ENCODE measurements at places on chromosomes 1 and 21.

- DNase-seq = no peak
Measured at GRCh38 chr1:21123287-21123948, 53.3 kb downstream of the EIF4G3 start.

DNA sequence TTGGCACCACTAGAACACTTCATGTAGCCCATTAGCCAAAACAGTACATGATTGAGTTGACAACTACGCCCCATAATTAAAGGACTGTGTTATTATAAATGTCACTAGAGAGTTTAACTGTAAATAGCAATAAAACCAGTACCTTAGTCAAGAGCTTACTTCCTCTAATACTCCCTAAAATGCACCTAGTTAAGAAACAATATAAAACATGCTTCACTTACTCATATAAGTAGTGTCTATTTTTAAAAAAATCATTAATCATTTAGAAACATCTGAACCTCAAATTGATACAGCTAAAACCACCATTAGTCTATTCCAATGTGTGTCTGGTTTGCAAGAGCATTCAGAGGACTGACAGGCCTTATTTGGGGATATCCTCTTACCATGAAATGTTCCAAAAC, 25.3 kb downstream of the PTP4A2 start:
- DNase-seq = peak; percentile 65

GRCh38 chr1:108627256-108627655, 33.6 kb downstream of the HENMT1 start:
- DNase-seq = no peak

- no peak for DNase-seq
Measured at GRCh38 chr1:235325139-235325538, 2.8 kb downstream of the ARID4B start.

- peak; percentile 61 for DNase-seq
Measured at GRCh38 chr1:246753670-246754535, 29.7 kb downstream of the SCCPDH start.

DNA sequence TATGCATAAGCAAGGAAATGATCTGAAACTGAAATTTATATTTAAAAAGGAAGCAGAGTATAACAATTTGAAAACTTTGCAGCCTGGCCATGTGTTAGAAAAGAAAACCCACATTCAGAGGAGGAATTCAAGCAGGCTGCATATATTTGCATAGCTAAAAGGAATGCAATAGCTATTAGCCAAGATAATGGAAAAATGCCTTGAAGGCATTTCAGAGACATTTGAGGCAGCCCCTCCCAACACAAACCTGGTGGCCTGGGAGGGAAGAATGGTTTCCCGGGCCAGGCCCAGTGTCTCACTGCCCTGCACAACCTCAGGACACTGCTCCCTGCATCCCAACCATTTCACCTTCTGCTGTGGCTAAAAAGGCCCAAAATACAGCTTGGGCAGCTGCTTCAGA, 136.8 kb downstream of the TYW3 start:
- no peak for DNase-seq

DNA sequence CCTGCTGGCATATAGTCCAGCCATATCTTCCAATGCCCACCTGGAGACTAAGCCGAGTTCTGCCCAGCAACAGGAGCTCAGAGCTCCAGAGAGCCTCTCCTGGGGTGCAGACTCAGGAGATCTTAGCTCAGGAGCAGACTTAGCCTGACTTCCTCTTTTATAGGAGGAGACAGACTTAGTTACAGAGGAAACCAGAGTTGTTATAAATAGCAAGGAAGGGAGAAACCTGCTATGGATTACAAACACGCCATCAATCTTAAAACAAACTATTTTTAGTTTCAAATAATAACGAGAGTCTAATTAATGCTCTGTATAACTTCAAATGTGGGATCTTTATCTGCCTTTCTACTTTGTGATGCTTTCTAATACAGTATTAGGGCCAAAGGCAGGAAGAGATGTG, 3.3 kb upstream of the KIF21B start:
- no peak for DNase-seq

DNA sequence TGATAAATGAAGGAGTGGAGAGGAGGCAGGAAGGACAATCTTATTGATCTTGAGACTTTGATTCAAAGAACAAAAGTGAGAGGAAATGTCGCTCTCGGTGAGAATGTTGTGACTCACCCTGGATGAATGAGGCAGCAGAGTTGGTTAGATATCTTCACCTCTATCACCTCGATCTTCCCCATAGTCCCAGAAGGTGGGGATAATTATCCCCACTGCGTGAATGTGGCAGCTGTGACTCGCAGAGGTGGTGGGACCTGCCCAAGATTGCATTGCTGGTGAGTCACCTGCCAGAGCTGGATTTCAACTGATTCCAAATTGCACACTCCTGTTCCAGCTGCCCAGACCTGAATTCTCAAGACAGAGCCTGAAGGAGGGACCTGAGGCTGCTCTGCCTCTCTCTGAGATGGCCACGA, 105.0 kb downstream of the MATN1 start:
- peak; percentile 1 for DNase-seq

DNA sequence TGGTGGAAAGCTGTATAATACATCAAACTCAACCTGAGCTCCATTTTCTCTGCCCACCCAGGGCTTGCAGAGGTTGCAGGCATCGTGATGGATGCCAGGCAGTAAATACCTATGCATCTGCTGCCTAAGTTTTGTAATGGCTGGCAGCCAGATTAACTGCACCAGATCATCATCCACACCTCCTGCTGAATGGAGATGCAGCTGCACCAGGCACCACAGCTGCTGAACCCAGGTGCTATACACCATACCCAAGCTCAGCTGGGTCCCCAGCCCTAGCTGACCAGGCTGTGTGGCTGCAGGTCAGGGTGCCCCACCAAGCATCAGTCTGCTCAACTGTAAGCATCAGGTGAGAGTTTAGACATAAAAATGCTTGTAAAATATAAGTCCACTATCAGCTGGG, 6.7 kb upstream of the SNAPIN start:
- DNase-seq = no peak

DNA sequence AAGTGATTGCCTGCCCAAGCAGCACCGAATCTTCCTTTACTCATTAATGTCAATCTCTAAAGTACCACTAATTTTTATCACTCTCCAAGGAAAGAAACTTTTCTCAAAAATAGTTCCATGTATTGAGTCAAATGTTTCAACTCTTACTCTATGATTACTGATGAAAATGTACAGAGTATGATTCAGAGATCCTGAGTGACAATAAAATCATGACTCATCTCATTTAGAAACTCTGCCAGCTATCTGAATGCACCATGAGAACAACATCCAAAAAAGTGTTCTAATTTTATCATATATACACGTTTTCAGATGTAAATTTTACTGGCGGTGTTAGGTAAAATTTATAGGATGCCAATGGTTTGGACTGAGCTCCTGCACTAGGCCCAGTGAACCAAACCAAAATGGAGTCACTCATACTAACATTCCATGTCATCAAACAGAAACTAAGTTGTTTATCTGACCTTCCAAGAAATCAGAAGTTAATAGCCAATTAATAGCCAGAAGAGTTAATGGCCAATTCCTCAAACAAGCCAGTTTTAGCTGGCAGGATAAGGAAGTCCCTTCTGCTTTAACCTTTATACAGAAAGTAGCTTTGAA, 22.6 kb downstream of the PLPPR5 start:
- DNase-seq = no peak

- DNase-seq = no peak
Measured at GRCh38 chr1:67748630-67749029, 63.6 kb downstream of the GADD45A start.

- DNase-seq = no peak
Measured at GRCh38 chr1:165494949-165495857, 48.6 kb upstream of the LRRC52 start.

GRCh38 chr1:178036090-178036489, 57.8 kb upstream of the RASAL2 start:
- DNase-seq = no peak

DNA sequence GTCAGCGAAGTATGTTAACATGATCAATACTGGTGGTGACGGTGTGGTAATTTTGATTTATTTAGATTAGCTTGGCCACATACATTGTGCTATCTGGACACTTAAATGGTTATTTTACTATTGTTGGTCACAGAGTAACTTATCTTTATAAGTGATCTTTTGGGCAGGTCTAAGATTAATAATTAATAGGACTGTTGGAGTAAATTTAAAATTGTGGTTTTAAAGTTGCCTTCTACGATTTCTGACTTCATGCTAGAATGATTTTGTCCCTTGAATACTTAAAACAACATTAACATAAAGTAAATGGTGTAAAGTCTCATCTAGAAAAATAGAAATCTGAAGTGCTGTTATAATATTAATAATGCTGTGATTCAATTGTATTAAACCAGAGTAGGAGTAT, 14.7 kb downstream of the SRRM1 start:
- no peak for DNase-seq

- peak; percentile 68 for DNase-seq
Measured at GRCh38 chr1:39919545-39919944, 17.8 kb upstream of the MYCL start.

DNA sequence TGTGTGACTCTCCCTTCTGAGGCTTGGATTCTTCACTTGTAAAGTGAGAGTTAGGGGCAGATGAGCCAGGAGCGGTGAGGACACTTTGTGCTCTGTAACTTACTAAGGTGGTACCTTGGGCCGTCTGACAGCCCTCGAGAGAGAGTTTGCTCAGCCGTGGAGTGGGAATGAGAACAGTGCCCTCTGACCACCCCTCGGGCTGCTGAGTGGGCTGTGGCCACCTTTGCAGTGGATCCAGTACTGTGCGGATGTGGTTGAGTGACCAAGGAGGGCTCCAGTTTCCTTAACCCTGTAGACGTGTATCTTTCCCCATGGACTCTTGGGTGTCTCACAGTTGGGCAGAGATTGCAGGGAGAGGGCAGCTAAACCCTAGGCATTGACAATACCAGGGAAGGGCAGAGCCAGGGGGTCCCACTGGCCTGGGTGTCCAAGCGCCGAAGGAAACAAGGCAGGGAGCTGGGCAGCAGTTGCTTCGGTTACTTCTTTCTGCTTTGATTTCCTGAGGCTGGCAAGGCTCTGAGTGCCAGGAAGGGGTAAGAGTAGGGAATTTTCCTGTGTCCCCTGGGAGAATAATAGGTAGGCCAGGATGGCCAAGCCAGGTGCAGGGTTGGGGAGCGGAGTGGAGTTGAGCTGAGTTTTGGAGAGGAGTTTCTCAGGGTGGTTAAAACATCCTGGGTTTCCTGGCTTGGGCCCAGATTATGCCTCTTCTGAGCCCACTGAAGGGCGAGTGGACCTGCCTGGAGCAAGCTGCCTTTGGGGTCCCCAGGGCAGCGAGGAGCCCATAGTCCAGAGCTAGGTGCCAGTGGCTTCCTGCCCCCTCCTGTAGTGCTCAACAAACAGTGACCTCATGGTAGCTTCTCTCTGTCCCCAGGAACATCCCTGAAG, 27.6 kb downstream of the HMGCS2 start:
- no peak for DNase-seq

GRCh38 chr1:156524481-156524869, 23.9 kb upstream of the MEF2D start:
- no peak for DNase-seq

DNA sequence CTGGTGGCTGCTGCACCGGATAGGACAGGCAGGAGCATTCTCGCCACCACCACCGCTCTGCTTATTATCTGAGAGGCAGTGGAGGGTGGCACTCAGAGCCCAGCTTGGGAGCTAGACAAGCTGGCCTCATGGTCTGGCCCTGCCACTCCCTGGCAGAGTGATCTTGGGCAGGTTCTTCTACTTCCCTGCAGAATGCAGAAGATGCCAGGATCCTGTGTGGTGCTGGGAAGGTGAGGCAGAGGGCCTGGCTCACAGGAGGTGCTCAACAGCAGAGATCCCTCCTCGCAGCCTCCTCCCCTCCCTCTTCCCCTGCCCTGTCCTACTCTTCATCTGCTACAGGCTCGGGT, 60.4 kb downstream of the ARHGEF10L start:
- no peak for DNase-seq

DNA sequence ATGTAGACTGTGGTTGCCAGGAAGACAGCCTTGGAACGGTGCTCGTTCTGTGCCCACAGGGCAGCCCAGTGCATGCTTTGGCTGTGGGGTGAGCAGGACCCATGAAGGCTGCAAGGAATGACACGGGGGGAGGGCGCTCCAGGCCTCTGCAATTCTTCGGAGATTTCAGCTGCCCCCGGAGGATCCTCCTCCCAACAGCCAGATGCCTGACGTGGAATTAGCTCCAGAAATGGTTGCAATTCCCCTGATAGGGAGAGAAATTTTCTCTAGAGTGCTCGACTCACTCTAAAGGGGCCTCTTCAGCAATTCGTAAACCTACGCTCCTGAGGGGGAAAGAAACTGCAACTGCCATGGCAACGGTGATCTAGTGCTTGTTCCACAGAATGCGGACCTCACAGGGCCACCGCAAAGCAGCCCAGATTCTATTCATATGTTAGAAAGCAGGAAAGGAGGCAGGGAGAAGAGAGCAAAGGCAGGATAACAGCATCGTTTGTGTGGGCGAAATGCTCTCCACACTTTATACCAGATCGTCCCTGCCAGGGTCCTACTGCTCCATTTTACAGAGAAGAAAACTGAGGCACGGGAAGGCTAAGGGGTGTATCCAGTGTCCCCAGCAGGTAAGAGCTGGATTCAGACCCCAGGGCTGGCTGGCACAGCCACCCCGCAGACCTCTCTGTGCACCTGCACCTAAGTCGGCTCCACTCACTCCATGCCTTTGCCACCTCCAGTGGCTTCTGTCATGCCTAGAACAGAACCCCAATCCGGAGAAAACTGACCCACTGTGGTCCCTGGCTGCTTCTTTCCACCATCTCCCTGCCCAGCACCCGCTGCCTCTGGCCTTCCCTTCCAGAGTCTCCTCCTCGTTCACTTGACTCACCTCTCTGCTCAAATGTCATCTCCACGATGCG, 11.9 kb upstream of the PDE9A start:
- DNase-seq = no peak

- peak; percentile 87 for DNase-seq
Measured at GRCh38 chr1:198638894-198639635, at the start of gene PTPRC. Gene PTPRC, plus strand, starts transcription at chr1:198639040. Its CDS starts 229 bp downstream, at chr1:198639269.

DNA sequence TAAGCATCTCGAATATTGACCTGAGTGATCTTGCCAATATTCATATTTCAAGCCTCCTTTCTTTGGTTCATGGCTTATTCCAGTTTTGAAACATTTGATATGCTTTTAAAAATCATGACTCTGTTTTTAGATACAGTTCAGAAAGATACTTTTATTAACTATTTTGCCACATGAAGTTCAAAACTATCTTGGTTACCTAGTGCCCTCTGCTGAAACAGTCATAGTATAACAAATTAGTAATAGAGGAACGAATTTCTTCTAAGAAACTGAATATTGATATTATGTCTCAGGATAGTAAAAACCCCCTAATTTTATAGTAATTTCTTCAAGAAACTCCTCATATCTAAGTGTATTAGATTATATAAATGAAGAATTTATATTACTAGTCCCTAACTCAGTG, 52.6 kb upstream of the RC3H1 start:
- DNase-seq = peak; percentile 6

GRCh38 chr1:115098979-115099692, 9.8 kb upstream of the TSPAN2 start:
- peak; percentile 65 for DNase-seq

DNA sequence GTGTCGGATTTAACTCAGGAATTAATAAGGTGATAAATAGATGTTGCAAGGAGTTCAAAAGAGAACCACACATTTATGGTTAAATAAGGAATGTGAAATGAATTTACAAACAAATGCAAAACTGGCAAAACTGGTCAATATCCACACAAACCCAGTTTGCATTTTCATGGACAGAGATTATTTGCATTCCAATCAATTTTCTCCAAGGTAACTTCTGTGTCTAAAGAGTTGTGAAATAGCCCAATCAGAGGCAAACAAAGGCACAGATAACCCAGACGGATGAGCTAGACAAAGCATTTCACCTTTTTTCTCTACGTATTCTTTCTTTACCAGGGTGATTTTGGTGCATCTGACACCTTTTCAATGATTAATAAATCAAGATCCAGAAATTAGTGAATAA, 63.9 kb downstream of the MAP3K7CL start:
- no peak for DNase-seq
